ENCODE measurements at places on chromosomes 2 and 18.

DNA sequence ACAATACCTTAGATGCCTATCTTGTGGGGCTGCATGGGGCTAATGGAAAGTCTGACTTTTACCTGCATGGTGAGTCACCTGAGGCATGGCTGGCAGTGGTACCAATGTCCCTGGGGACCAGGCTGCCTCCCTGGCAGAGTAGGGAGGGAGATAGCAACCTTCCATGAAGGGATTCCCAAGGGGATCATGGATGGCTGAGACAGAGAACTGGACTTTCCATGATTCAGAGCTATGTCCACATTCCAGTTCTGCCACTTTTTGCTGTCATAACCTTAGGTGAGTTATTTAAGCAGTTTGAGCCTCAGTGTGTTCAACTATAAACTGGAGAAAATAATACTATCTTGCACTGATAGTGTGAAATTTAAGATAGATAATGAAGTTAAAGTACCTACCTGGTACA lies 178.6 kb downstream of the SETBP1 start:
- no peak for DNase-seq

DNA sequence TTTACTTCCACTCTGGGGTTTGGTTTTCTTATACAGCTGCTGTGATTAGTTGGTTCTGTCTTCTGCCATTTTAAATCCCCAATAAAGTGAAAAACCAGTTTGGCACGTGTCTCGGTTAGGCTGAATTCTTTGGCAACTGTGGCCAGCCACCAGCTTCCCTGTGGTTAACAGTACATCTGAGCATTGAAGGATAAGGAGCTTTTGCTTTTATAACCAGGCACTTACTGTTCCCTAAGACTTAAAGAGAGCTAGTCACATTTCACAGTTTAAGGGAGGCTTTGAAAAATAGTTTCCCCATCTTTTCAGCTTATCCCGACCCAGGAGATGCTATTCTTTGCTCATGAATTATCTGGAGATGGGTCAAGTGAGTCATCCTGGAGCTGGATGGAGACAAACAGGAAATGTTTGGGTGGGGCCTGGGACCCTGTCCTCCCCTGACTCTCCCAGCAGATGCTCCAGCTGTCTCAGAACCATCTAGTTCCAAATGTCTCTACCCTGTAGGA lies 57.3 kb upstream of the EML6 start:
- DNase-seq: no peak

GRCh38 chr2:20348542-20348941 lies 2.1 kb downstream of the PUM2 start:
- peak; percentile 22 for DNase-seq

GRCh38 chr2:160210599-160211138 lies 10.6 kb upstream of the ITGB6 start:
- DNase-seq: peak; percentile 85

DNA sequence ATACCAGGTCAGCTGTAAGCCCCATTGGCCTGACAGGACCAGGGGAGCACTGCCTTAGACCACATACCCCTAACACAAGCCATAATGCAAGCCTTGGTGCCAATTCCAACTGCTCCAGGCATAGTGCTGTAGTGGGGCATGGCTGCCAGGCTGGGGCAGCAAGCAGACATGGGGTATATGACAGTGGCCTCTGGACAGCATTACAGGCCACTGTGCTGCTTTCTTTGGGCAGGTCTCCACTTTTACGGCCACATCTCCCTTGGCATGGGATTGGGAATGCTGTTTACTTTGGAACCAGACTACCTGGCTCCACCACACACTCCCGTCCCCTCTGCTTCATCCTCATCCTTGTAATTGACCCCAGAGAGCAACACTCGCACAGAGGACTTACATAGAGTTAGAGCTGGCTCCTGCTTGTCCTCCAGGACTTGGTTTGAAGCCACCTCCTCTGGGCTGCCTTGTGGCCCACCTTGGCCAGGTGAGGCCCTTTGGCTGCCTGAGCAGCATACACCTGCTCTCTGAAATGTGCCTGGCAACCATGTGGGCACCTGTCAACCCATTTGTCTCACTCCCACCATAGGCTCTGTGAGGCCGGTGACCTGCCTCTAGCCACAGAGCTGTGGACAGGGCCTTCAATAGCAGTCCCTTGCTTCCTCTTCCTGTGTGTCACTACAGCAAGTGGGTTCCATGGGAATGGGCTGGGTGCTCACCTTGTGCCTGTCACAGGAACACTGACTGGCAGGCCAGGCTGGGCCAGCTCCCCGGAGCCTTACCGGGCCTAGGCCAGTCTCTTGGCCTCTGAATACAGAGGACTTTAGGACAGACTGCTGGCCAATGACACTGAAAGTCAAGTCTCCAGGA lies 262.6 kb upstream of the HS6ST1 start:
- DNase-seq: no peak

DNA sequence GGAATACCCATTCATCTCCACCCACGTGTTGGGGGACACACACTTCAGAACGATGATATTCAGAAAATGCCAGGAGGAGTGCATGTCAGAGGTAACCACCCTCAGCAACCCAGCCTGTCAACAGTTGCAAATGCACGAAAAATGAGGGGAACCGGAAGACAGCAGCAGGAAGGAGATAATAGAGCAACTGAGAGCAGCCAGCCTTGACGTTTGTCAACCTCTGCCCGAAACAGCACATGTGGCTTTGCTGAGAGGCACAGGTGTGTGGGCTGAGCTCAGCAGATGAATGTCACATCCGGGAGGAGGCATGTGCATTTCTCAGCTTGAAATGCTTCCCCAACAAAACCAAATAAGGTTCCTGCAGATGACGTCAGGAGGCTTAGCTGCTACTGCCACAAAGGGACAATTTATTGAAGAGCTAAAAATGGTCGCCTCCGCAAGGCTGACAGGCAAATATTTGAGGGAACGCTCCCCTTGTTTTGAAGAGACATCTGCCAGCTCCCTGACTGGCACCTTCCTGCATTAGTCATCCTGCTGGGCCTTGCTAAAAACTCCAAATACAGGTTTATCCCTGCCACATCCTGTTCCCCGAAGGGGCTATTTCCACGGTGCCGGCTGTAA lies 419.0 kb downstream of the NBAS start:
- peak; percentile 85 for DNase-seq

- no peak for DNase-seq
Observed at GRCh38 chr18:45248240-45248903, 366.9 kb upstream of the SLC14A2 start.

DNA sequence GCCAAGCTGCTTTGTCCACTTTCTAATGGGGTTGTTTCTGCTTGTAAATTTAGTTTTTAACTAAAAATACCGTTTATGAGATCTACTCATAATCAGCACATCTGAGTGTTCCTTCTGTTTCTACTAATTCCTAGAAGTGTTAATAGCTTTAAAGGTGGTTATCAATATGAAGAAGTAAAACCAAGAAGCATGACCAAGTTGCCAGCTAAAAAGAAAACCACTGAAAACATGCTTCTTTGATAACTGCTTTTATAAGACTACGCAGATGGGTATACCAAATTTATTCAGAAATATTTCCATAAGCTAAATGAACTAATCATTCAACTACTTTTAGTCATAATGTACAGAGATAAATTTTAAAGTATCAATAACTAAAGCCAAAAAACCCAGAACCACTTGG lies 101.8 kb downstream of the C2orf74 start:
- no peak for DNase-seq

DNA sequence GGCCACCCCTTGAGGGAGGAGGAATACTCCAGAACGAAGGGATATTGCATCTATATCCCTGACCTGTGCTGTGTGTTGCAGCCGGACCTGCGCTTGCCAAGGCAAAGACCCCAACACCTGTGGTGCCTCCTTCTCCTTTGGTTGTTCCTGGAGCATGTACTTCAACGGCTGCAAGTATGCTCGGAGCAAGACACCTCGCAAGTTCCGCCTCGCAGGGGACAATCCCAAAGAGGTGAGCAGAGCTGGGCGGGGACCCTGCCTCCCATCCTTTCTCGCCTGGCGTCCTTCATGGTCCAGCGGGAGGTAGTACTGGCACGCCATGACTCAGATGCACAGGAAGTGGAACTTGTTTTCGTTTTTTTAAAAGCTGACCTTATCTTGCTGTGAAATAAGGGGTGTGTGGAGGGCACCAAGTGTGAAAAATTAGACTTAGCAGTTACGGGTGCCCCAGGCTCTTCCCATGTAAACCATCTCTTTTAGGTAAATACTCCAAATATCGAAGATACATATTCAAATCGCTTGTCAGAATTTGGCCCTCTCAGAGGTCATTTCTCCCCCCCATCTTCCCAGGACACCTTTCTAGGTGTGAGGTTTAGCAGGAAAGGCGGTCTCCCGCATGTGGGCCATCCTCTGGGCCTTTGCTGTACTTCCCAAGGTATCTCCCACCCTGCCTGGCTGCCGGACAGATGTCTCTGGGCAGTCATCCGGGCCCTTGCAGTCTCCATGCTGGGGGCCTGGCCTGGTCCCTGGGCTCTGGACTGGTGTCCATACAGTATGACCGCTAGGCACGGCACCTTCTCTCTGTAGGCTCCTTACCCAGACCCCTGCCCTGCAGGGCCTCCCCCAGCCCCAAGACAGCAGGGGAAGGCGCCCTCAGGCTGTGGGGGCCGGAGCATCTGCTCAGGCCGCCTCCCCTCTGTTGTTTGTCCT lies 57.6 kb downstream of the BOLA3 start:
- no peak for DNase-seq

- DNase-seq: no peak
Observed at GRCh38 chr2:200184748-200185627, 121.5 kb upstream of the SPATS2L start.

GRCh38 chr2:166388481-166389070 lies 12.8 kb upstream of the SCN9A start:
- DNase-seq: no peak

GRCh38 chr18:74825460-74825859 lies 227.8 kb downstream of the ZNF407 start:
- no peak for DNase-seq

DNA sequence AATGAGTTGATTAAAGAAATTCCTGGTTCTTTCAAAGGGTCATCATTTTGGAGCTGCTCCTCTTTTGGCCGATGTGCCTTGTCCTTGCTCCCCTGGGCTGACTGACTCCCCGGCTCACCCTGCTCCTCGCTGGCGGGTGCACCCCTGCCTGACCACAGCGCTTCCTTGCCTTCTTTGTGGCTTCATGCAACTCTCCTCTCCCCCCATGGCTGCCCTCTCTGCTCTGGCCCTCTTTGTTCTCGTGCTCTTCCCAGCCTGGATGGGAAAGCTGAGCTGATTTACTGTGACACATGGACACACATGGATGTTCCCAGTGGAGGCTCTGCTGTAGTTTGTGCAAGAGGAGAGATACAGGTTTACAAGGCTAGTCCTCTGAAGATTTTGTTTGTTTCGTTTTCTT lies 234.6 kb downstream of the HAUS1 start:
- DNase-seq: no peak

GRCh38 chr2:42223067-42223854 lies 54.1 kb downstream of the EML4 start:
- DNase-seq: no peak
